CD4-positive, alpha-beta T cell treated with Interleukin-2 at 100 ng/mL for 4 hours (primary cell): ENCODE measurements at places on chromosomes 12 and 14.

- no peak for DNase-seq
Observed at GRCh38 chr14:77184396-77185092, 2.9 kb downstream of the TMEM63C start.

GRCh38 chr12:95443459-95443858 lies 30.5 kb upstream of the METAP2 start:
- no peak for DNase-seq

DNA sequence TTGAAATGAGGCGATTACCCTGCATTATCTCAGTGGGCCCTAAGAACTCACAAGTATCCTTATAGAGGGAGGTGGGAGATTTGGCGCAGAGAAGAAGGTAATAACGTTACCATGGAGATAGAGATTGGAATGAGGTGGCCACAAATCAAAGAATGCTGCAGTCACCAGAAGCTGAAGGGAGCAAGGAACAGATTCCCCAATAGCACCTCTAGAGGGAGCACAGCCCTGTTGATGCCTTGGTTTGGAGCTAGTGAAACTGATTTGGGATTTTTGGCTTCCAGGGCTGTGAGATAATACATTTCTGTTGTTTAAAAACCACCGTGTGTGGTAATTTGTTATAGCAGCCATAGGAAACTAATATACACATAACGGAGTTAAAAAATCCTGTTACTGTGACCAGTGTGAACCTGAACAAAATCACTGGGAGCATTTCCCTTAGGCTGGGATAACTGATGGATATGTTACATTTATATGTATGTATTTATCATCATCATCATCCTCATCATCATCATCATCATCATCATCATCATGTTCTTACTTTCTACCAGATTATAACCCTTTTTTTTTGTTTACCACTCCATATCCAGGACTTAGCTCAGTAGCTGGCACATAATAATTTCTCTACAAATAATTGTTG lies 100.3 kb downstream of the LIN7A start:
- no peak for DNase-seq

DNA sequence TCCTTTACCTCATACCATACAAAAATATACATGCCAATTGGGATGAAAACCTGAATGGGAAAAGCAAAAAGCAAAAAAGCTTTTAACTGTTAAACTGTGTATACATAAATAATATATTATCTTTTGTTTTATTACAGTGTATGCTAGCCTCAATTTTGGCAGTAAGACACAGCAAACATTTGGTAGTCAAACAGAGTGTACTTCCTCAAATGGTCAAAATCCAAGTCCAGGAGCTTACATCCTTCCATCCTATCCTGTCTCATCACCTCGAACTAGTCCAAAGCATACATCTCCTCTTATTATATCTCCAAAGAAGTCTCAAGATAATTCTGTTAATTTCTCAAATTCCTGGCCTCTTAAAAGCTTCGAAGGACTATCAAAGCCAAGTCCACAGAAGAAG lies 41.9 kb downstream of the TOGARAM1 start:
- DNase-seq, result no peak

DNA sequence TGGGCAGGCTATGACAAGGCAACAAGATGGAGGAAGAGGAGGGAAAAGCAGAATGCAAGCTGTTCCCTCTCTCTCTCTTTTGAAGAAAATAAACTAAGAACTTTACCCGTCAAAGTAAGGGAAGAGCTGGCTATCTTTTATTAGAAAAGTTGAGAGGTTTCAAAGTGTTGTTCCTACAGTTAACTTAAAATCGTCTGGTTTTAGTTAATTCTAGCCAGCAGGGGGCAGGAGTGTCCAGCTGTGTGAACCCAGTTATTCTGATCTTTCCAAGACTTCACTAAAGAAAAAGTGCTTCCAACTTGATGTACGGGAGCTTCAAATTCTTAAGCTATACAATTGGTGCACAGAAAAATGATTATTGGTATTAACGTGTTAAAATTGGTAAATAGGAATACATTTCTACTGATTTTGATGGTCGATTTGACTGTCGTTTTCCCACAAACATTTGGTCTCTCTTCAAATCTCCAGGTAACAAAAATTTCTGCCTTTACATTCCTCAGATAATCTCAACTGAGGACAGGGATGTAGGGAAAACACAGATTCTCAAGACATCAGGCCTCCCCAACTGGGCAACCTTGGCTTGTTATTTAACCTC lies 28.4 kb upstream of the MON2 start:
- DNase-seq, result peak; percentile 67
